Stimulated activated CD4-positive, alpha-beta T cell treated with anti-CD3 and anti-CD28 coated beads, Interleukin-4, amount 100 ng/mL, for 24 hours (primary cell): ENCODE measurements at places on chromosomes 3 and 15.

- DNase-seq = no peak
Observed at GRCh38 chr3:66991459-66991858, 6.6 kb upstream of the KBTBD8 start.

GRCh38 chr3:60992395-60992794, 258.9 kb downstream of the FHIT start:
- DNase-seq = no peak

DNA sequence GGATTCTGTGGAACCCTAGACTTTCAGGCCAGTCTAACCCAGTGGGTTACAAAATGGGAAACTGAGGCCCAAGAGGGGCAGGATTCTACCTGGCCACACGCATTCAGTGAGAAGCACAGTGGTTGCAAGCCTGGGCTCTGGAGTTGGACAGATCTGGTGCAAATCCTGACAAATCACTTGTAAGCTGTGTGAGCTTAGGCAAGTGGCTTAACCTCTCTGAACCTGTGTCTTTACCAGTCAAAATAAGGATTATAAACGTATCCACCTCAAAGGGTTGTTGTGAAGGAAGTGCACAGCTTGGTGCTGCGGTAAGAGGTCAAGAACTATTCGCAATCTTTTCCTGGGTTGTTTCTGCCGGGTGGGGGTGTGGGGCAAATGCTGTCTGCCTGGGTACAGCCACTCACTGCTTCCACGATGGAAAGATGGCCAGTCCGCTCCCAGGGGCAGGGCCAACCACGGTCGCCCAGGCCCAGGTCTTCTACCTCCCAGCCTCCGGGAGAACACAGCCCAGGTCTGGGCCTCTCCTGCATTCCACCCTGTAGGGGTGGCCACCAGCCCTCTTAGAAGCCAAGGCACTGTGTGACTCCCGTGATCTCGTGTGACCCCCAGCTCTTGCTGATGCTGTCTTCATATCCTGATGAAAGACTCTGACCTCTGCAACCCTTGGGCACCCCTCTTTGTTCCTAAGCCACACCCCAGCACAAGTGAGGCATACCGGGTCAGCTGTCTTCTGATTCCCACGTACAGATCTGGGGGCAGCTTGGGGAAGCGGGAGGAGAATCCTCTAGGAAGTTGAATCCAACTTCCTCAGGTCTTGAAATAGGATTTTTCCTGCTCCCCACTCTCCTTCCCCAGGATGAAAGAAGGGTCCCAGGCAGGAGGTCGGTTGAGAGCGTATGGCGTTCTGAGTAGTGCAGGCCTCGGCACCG, 1.5 kb downstream of the CHRNA3 start:
- no peak for DNase-seq

GRCh38 chr15:66603301-66604179, 37.7 kb upstream of the LCTL start:
- peak; percentile 56 for DNase-seq

- no peak for DNase-seq
Observed at GRCh38 chr3:126467611-126467955, 8.1 kb downstream of the ZXDC start.

DNA sequence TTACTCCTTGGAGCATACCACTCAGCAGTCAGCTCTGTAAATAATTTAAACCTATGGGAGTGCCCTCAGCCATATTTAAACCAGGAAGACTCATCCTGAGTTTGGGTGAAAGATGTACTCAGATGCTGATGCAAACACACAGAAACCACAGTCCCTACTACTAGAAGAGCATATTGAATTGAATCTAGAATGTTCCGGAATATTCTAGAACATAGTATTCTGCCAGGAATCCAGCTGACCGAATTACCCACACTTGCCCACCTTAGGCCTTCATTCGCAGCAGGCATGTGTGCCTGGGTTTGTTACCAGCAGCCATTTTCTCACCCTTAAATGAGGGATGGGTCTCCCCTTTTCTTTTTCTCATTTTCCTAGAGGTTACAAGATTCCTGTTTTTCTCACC, 202.4 kb upstream of the ICE2 start:
- DNase-seq = no peak
